ENCODE measurements at places on chromosomes 16 and 17.

DNA sequence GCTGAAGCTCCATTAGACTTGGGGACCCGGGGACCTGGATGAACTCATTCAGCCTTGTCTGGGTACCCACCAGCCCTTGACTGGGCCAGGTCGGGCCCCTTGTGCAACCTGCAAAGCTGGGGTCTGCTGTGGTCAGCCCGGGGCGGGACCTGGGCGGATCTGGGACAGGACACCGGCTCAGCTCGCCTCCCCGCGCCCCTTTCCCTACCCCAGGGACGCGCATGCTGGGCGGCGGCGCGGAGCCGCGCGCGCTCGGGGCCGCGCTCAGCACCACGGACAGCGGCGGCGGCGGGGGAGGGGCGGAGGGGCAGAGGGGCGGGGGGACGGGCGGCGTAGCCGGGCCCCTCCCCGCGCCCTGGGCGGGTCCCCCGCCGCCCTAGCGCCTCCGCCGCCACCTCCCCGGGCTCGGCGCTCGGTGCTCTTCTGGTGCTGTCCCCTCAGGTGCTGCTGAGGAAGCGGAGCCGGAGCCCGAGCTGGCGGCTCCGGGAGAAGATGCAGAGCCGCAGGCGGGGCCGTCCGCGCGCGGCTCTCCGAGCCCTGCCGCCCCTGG is 7.4 kb downstream of the ACD start:
- H3K4me3 ChIP-seq: no peak overlapping the region
- DNase-seq: no peak
- H3K27ac ChIP-seq: no peak overlapping the region
- no peaks in the 10 kb centered on the region for H3K4me1 ChIP-seq
- H3K27me3 ChIP-seq: no peaks in the 10 kb centered on the region

GRCh38 chr17:76997981-76998531 is 129.9 kb downstream of the MGAT5B start:
- no peaks in the 10 kb centered on the region for H3K36me3 ChIP-seq
- H3K27me3 ChIP-seq: no peaks in the 10 kb centered on the region
- peaks cover 31% of the 10 kb centered on the region for H3K4me1 ChIP-seq
- H3K4me3 ChIP-seq: peak overlapping the region; percentile 85

GRCh38 chr16:25764466-25764865 is 72.7 kb downstream of the HS3ST4 start:
- no peak overlapping the region for H3K27ac ChIP-seq
- H3K4me1 ChIP-seq: no peaks in the 10 kb centered on the region
- H3K36me3 ChIP-seq: no peaks in the 10 kb centered on the region
- no peak for DNase-seq
- no peak overlapping the region for H3K4me3 ChIP-seq
- H3K27me3 ChIP-seq: peaks cover 3% of the 10 kb centered on the region

- no peak overlapping the region for H3K27ac ChIP-seq
- H3K4me3 ChIP-seq: no peak overlapping the region
- H3K27me3 ChIP-seq: peaks cover 5% of the 10 kb centered on the region
- DNase-seq: no peak
- no peaks in the 10 kb centered on the region for H3K4me1 ChIP-seq
Measured at GRCh38 chr17:11589716-11590115, 8.6 kb upstream of the DNAH9 start.

DNA sequence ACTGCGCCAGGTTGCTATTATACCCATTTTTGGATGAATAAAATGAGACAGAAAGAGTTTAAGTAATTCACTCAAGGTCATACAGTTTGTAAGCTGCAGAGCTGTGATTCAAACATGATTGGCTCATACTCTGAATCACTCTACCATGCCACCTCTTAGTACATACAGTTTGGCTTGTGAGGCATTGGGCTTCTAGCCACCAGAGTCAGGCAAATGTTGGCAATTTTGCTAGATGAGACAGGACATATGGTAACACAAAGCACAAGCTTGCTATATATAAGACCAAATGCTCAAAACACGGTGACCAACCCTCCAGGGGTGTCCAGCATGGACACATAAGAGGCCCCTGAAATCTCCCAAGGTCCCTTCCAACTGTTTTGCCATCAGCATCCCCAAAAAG is 236.0 kb upstream of the IRX5 start:
- H3K27me3 ChIP-seq: peaks cover 2% of the 10 kb centered on the region
- no peaks in the 10 kb centered on the region for H3K36me3 ChIP-seq
- H3K27ac ChIP-seq: no peak overlapping the region
- no peak overlapping the region for H3K4me3 ChIP-seq

- no peak overlapping the region for H3K27ac ChIP-seq
- no peak for DNase-seq
- no peaks in the 10 kb centered on the region for H3K27me3 ChIP-seq
- no peaks in the 10 kb centered on the region for H3K4me1 ChIP-seq
- no peak overlapping the region for H3K4me3 ChIP-seq
- no peaks in the 10 kb centered on the region for H3K36me3 ChIP-seq
Measured at GRCh38 chr17:81470270-81470943, 42.2 kb downstream of the ACTG1 start.

DNA sequence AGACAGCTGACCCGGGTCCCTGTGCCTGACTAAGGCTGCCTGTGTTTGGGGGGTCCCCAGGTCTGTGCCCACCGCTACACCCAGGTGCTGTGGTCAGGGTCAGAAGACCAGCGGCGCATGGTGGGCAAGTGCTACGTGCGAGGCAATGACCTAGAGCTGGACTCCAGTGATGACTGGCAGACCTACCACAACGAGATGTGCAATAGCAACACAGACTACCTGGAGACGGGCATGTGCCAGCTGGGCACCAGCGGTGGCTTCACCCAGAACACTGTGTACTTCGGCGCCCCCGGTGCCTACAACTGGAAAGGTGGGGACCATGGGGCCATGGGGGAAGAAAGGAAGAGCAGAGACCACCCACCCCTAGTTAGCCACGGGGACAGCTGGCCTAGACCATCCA is 12.1 kb downstream of the ITGA3 start:
- H3K27me3 ChIP-seq: peaks cover 2% of the 10 kb centered on the region
- no peak overlapping the region for H3K27ac ChIP-seq
- H3K36me3 ChIP-seq: no peaks in the 10 kb centered on the region
- DNase-seq: no peak
- H3K4me1 ChIP-seq: no peaks in the 10 kb centered on the region

- no peaks in the 10 kb centered on the region for H3K4me1 ChIP-seq
- DNase-seq: no peak
- no peak overlapping the region for H3K27ac ChIP-seq
- no peaks in the 10 kb centered on the region for H3K36me3 ChIP-seq
Measured at GRCh38 chr16:25950586-25951281, 259.0 kb downstream of the HS3ST4 start.

DNA sequence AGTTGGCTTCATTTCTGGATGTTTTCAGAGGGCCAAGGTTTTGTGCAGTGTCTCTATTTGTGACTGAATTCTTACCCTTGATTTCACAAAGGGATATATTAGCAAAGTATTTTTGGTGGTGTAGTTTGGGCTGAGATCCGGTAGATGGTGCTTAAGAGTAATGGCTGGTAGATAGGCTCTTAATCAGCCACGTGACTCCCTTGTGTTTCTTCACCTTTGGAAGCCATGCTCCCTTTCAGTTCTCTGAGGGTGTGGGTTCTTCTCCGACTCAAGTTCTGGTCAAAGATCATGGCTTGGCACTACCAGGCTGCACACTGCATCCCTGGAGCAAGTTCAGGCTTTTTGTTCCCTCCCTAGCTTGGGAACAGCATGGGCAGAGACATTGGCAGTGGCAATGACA is 887.3 kb downstream of the CDH8 start:
- no peak overlapping the region for H3K27ac ChIP-seq
- DNase-seq: no peak
- no peaks in the 10 kb centered on the region for H3K27me3 ChIP-seq

- H3K27ac ChIP-seq: peak overlapping the region; percentile 95
- H3K4me3 ChIP-seq: peak overlapping the region; percentile 63
- no peaks in the 10 kb centered on the region for H3K36me3 ChIP-seq
- H3K4me1 ChIP-seq: peaks cover 70% of the 10 kb centered on the region
Measured at GRCh38 chr17:36212966-36213365, 2.1 kb downstream of the CCL4L2 start.

DNA sequence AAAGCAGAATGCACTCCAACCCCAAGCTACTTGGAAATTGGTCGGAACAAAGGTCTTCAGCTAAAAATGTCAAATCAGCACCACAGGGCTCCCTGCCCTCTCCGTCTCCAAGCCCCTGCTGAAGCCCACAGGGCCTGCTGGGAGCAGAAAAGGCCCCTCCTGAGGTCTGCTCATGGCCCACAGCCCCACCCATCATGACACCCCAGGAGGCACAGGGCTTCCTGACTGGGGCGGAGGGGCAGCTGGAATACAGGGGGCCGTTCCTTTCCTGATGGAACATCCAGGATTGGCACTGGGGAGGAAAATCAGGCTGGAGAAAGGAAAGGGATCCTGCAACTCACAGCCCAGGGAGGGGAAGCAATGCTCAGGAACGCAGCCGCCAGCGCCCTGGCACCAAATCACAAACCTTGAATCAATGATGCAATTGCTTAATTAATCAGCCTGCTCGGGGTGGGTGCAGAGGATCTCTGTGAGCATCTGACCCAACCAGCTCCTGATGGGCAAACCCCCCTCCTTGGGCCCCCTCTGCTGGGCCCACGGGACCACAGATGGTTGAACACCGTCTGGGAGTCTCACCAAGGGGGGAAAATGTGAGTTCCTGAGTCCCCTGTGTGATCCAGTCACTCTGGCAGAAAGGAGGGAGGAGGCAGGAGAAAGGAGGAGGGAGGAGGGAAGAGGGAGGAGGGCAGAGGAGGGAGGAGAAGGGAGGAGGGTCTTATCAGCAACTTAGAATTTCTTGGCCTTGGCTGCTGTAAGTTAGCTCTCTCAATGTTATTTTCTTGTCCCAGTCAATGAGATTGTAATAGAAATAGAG is 155.5 kb downstream of the ZNF423 start:
- no peak for DNase-seq
- peaks cover 2% of the 10 kb centered on the region for H3K27me3 ChIP-seq
- H3K27ac ChIP-seq: no peak overlapping the region
- H3K4me3 ChIP-seq: no peak overlapping the region
- no peaks in the 10 kb centered on the region for H3K4me1 ChIP-seq

DNA sequence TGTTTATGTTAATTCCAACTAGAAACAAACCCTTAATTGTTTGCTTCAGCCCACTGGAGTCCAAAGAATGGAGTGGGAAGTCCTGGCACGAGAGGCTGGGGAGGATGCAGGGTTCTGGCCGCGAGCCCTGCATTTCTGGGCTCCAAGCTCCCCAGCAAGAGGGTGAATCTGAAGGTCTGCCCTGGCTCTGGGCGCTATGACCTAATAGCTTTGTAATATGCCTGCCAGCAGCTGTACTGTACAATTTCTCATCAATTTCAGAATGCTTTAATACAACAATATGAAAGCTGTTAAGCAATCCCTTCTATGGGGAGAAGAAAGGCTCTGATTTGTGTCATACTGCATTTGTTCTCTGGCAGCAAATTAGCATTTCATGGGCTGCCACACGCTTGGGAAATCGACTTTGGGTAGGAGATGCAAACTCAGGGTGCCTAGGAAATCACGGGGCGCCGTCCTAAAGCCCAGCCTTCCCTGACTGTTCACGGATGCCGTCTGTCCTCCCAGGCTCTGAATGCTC is 43.8 kb downstream of the NDEL1 start:
- peaks cover 32% of the 10 kb centered on the region for H3K36me3 ChIP-seq
- no peak for DNase-seq
- H3K4me3 ChIP-seq: no peak overlapping the region
- H3K27me3 ChIP-seq: peaks cover 2% of the 10 kb centered on the region
- H3K27ac ChIP-seq: no peak overlapping the region

DNA sequence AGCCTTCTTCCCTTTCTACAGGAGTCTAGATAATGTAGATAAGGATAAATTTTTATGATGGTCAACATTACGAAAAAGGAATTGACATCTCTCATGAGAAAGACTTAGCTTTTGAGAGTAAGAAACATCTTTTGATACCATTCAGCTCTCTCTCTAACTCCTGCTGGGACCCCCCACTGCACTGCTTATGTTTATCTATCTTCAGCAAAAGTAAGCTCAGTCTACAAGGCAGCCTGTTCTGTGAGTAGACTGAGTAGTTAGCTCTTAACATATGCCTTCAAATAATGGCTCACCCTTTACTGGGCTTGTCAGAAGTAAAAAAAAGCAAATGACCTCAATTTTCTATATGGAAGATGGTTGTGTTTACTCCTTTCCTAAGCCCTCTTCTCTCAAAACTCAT is 372.2 kb upstream of the CDH11 start:
- H3K4me1 ChIP-seq: no peaks in the 10 kb centered on the region
- H3K27me3 ChIP-seq: no peaks in the 10 kb centered on the region
- no peak overlapping the region for H3K27ac ChIP-seq
- DNase-seq: no peak
- H3K36me3 ChIP-seq: no peaks in the 10 kb centered on the region
- no peak overlapping the region for H3K4me3 ChIP-seq

GRCh38 chr17:28755486-28755885 is 11.7 kb downstream of the TRAF4 start:
- H3K4me1 ChIP-seq: no peaks in the 10 kb centered on the region
- no peak for DNase-seq
- peaks cover 2% of the 10 kb centered on the region for H3K27me3 ChIP-seq

GRCh38 chr16:5383737-5384136 is 286.1 kb upstream of the EEF2KMT start:
- no peaks in the 10 kb centered on the region for H3K27me3 ChIP-seq
- no peak overlapping the region for H3K4me3 ChIP-seq
- no peaks in the 10 kb centered on the region for H3K4me1 ChIP-seq
- DNase-seq: no peak
- no peak overlapping the region for H3K27ac ChIP-seq

All from immature natural killer cell (primary cell).